ENCODE measurements at places on chromosomes 11 and 22.
A peak's percentile ranks its signal among the peaks of the same experiment; 100 is the strongest.

GRCh38 chr11:95652002-95652472 is 137.5 kb downstream of the FAM76B start:
- DNase-seq = peak; percentile 51

GRCh38 chr22:35312198-35313059 is 12.7 kb downstream of the TOM1 start:
- DNase-seq = peak; percentile 76

DNA sequence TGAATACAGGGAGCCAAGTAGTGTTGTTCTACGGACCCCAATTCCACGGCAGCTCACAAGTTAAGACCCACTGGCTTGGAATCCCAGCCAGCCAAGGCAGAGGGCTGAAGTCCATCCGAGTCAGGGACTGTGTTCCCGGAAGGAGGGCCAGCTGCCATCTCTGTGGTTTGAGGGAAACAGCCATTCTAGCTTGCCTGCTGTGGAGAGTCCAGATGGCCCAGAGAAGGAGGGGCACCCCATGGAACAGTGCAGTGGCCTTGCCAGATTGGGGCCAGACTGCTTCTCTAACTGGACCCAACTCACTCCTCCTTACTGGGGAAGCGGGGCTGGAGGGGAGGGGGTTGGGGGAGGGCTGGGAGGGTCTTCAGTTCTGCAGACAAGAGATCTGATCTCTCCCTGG is 156.4 kb downstream of the FAM181B start:
- no peak for DNase-seq

DNA sequence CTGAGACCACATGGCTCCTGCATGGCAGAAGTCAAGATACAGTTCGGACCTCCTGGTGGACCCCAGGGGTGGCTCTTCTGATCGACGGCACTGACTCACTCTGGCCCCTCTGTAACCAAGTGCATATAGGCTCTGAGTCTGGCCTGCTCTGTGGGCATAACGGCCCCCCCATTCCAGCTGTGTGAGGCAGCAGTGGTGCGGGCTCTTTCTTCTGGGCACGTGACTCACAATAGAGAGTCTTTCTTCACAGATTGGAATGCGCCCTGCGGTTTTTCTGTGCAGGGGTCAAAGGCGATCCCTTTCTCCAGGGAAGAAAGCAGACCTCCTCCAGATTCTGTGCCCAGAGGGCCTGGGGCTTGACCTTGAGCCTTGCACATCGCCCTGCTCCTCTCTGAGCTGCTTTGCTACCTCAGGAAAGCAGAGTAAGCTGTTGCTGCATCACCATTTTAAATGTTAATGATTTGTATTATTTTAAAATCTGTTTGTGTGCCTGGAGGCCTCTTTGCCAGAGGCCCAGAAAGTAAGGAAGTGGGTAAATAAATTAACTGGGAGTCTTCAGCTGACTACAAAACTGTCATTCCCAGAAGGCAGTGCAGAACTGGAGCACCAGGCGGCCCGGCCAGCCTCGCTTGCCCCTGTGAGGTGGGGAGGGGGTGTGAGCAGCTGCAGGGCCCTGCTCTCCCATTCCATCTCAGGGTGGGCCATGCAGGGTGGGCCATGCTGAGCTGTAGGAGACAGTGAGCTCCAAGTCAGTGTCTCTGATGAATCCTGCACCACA is 199.0 kb downstream of the GRIK4 start:
- peak; percentile 68 for DNase-seq

- no peak for DNase-seq
Observed at GRCh38 chr22:29214232-29214631, 8.5 kb downstream of the EMID1 start.

DNA sequence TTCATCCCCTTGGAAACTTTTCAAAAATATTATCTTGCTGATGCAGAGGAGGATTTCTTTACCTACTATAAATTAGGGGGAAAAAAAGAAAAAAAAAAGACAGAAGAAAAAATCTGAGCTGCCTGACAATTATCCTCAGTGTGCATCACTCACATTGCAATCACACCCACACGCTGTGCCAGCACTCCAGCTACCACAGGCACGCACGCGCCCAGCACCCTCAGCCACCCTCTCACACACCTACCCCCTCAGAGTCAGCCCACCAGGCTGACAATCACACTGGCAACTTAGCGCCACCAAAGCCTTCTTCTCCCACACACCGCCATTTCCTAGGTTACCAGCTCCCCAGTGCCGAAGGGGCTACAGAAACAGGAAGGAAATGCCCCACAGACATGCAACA is 236.1 kb downstream of the KCNA4 start:
- no peak for DNase-seq

DNA sequence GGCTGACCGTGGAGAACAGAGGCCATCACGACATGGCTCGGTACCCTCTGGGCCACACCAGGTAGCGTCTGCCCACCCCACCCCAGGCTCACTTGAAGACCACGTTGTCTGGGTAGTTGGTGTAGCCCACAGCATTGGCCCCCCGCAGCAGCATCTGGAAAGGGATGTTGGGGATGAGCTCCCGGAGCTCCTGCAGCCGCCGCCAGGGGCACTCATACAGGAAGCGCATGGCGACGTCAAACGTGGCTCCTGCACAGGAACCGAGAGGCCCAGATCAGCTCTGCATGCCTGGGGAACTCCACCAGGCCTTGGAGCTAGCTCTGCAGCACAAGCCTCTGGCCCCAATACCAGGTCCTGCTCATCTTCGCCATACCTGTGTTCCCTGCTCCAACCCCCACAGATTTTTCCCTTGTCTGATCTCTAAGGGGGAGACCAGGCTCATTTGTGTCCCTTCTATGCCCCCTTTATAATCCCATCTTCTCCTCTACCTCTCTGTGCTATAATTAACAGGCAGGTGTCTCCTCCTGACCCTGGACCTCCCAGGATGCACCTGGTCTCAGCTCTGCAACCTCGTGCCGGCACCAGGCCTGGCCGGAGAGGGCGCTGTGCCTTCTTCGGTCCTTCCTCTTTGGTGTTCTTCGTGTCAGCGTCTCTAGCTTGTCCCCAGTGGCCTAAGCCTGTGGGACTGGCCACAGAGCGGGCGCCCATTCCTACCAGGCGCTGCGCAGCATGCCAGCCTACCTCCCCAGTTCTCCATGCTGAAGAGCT is 5.0 kb upstream of the LRFN4 start:
- DNase-seq = peak; percentile 52

DNA sequence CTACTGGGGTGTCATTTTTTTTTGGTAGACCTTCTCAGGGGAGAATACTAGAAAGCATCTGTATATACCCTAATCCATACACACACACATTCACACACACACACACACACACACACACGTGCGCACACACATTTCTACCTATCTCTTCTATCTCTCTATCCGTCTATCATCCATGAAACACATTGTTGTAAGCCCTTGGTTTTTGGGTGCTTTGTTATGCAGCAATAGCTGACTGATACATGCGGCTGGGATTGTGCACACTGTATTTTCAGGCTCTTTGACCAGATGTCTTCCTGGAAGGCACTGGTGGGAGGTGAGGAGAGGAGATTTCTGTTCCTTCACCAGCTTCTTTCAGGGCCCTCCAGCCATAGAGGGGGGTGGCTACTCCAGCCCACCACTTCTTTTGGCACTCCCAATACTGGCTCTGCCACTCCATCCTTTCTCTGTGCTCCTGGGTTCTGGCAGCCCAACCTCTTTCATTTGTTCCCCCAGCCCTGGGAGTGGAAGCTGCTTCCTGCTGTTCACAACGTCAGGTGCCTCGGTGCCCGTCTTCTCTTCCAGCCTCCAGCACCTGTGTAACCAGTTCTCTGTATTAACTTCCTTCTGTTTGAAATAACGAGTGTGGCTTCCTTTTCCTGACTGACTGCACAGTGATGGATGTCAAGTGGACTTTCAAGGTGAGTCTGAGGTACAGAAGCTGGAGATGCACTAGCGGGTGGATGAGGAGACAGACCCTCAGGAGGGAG is 12.4 kb upstream of the MUC2 start:
- DNase-seq = no peak

DNA sequence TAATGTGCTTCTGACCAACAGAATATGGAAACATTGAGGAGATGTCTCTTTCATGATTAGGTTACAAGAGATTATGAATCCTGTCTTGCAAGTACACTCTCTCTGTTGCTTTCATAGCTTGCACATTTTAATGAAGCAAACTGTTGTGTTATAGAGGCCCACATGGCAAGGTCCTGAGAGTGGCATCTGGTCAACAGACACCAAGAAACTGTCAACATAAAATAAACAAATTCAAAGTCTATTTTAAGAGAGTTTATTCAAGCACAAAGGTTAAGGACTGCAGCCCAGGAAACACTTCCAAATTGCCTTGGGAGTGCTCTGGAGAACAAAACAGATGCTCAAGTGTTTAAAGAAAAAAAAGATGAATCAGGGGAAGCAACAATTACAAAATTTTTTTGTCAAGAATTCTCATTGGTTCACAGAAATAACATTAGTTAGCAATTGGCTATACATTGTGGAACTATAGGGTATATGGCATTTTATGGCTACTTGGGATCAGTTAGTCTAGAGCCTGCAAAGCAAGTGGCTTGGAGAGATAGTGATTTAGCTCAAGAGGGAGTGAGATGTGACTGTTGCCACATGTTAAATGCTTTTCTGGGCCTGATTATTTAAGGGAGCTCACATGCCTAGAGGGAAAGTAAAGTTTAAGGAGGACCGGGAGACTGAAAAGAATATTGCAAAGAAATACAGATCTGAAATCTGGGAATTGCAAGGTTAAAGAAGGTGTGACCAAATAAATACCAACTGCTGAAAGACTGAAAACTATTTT is 54.6 kb downstream of the CTSC start:
- DNase-seq = no peak

DNA sequence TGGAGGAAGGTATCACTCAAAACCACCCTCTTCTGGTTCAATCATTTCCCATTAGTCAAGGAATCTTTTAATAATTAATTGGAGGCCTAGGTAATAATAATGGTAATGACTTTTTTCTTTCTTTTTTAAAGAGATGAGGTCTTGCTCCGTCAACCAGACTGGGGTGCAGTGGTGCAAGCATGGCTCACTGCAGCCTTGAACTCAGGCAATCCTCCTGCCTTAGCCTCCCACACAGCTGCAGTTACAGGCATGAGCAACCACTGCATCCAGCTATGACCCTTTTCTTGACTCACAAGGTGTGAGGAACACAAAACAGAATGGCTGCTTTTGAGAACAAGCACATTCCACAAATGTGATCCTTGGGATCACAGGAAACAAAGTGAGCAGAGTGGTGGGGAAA is 3.6 kb downstream of the POLDIP3 start:
- DNase-seq = no peak

DNA sequence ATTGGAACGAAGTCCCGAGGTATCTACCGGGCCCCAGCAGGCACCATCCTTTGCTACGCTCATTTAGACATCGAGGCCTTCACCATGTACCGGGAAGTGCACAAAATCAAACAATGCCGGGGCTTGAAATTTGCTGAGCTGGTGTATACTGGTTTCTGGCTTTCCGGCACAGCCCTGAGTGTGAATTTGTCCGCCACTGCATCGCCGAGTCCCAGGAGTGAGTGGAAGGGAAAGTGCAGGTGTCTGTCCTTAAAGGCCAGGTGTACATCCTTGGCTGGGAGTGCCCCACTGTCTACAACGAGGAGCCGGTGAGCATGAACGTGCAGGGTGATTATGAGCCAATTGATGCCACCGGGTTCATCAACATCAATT is 158.8 kb upstream of the GUCY1A2 start:
- no peak for DNase-seq

GRCh38 chr11:130458410-130458729 is 9.9 kb downstream of the ADAMTS15 start:
- no peak for DNase-seq

DNA sequence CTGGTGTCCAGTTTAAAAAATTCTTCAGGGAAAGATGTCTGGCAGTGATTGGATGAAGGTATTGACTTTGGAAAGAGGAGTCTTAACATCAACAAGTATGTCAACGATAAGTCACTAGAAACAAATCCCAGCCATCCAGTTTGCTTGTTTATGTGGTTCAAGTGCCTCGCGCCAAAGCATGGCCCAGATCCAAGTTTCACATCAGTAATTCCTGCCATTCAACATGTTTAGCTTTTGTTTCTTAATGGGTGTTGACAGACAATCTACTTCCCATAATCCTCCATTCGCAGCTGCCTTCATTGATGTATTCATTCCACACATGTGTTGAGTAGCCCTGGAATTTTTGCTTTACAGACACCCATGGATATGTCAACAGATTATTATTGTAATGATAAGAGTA is 77.8 kb downstream of the UBASH3B start:
- DNase-seq = peak; percentile 92

- no peak for DNase-seq
Observed at GRCh38 chr22:45628515-45628914, 43.1 kb upstream of the ATXN10 start.

DNA sequence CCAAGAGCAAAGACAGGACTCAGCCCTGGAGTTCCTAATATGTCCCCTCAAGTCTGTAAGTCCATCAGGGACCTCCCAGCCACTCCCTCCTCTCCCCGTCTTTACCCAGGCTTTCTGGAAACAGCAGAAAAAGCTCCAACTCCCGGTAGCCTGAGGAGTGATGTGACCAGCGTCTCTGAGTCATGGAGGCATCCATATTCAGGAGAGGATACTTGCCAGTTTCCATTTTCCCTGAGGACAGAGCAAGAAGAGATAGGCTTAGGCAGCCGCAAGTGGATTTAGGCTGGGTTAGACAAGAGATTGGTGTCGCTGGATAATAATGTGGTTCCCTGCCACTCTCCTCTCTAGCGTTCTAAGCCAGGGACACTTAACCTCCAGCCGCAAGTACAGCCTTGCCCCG is 206.6 kb downstream of the GRIK4 start:
- DNase-seq = no peak

DNA sequence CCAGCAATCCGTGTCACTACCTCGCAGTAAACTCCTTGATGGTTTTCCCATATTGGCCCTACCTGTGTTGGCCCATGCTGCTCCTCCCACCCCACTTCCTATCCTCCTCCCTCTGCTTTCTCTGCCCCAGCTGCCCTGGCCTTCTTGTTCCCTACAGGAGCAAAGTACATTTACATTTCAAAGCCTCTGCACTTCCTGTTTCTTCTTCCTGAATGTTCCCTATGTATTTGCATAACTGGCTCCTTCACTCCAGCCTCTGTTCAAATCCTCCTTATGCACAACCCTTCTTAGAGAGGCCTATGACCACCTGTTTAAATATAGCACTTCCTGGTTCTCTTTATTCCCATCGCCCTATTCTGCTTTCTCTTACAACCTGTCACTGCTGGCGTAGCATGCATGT is 62.2 kb downstream of the PARVA start:
- DNase-seq = no peak

DNA sequence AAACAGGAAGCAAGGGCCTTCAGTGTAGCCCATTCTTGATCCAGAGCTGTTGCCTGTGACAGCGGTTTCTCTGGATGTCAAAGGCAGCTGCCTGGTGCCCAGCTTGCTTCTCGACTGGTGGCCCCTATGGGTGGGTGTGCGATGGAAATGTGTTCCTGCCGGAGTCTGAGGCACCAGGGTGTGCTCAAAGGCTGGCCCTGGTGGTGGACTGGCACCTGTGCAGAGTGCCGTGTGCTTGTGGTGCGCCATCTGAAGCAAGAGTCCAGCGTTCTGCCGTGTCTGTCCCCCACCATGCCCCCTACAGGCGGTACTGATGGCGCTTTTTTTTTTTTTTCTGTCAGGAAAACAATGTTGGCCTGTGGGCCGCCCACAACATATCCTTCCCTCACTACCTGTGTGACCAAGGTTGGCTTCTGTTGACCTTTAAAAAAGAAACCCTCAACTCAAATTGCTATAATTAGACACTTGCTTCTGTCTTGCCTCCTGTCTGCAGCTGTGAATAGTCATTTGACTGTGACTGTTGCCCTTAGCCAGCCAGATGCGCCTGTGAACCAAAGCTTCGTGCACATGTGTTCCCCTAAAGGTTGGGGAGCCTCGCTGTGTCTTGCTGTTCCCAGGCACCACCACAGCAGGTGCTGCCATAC is 4.7 kb upstream of the RANBP1 start:
- peak; percentile 63 for DNase-seq

GRCh38 chr11:64677441-64678023 is 45.5 kb downstream of the NRXN2 start:
- DNase-seq = no peak
